ENCODE measurements at places on chromosomes 6 and 20.

- no peak for DNase-seq
These were observed 258.3 kb downstream of the DOK5 start for GRCh38 chr20:54733687-54734086.

- no peak for DNase-seq
These were observed 3.5 kb upstream of the MYT1 start for GRCh38 chr20:64160526-64161355.

DNA sequence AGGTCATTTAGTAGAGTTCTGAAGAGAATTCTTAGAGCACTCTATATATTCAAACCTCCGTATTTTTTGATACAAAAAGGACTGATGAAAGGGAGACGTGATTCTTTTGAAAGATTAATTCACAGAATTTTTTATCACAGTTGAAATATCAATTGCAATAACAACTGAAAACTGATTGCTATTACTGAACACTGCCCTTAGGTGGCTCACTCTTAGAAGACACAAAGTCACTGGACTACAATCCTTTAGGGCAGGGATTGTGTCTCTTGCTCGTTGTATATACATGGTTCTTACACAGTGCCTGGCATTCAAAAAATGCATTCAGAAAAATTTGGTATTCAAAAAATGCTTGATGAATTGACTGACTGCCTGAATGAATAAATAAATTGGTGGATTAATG lies 17.1 kb upstream of the CALHM6 start:
- peak; percentile 41 for DNase-seq

- no peak for DNase-seq
These were observed 198.6 kb downstream of the DTNBP1 start for GRCh38 chr6:15464211-15464725.

- no peak for DNase-seq
These were observed 20.6 kb downstream of the MANBAL start for GRCh38 chr20:37309936-37310590.

GRCh38 chr20:50339466-50339901 lies 148.9 kb downstream of the CEBPB start:
- peak; percentile 64 for DNase-seq

DNA sequence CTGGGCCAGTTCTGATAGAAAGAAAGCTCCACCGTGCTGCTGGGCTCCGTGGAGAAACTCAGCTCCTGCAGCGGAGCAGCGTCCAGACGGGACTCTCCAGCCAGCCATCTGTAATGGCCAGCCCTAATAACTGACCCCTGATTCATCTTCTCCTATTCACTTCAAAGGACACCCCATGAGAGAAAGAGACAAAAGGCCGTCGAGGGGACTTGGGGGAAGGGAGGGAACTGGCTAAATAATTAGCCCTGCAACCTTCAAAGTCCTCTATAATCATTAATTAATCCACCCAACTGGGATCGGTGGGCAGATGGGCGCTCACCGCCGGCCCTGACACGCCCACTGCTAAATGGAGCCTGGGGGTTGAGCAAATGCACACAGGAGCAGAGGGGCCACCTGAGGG lies 512.4 kb downstream of the CD83 start:
- DNase-seq = no peak

DNA sequence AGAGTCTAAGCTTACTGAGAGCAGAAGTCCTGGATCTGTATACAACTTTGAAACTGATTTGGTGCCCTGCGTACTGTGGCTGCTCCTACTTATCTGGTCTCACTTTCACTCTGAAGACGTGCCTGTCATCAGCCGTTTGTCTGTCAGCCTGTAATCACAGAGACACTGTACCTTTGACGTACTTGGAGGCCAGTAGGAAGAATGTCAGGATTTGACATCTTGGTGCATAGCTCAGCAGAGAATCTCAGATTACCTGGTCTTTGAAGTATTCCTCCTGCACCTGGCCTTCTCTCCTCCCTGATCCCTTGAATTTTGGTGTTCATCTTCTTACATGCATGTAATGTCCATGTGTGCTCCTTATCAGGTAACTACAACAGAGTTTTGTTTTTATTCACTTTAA lies 37.7 kb downstream of the DSE start:
- no peak for DNase-seq

DNA sequence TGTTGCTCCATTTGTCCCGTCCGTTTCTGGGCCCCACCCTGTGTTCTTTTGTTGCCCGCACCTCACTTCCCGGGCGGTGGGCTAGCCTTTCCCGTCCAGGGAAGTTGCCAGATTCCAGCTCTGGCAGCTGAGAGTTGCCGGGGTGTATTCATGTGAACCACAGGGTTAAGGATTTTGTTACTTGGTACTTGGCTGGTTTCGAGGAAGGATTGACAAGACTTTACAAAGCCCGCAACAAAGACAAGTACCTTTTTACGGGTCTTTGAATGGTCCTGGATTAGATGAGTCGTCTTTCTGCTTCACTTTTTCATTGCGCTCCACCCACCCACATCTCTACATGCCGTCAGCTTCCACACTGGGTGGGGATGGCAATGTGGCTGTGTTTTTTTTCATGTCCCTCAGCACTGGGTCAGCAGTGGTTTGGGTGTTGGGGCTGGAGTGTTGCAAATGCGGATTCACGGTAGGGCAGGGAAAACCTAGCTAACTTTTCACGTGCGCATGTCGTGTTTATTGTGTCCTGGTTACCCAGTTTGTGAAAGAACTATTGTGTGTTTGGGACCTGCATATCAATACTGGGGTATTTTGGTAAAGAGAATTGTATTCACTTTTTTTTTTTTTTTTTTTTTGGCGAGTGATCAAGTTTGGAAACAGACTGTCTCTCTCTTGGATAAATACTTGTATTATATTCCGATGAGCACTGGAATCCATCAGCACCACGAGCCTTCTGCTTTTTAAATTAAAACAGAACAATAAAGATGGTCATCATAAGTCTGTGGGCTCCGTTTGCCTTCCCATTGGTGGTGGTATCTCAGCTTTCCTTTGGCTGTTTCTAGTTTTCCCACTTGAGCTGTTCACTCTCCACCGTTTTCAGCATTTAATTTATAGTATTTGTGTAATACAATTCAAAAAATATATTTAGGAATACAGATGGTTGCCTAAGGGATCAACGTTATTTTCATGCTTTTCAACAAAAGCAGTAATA lies 1.2 kb downstream of the DUSP22 start:
- DNase-seq = no peak

- no peak for DNase-seq
These were observed 1.1 kb upstream of the DCBLD1 start for GRCh38 chr6:117481278-117481925.

GRCh38 chr20:62732842-62733525 lies 24.3 kb downstream of the NTSR1 start:
- no peak for DNase-seq

- DNase-seq = peak; percentile 80
These were observed 668.2 kb upstream of the GJE1 start for GRCh38 chr6:141464490-141464889.

- DNase-seq = peak; percentile 10
These were observed 43.4 kb downstream of the NHSL1 start for GRCh38 chr6:138455746-138456400.

DNA sequence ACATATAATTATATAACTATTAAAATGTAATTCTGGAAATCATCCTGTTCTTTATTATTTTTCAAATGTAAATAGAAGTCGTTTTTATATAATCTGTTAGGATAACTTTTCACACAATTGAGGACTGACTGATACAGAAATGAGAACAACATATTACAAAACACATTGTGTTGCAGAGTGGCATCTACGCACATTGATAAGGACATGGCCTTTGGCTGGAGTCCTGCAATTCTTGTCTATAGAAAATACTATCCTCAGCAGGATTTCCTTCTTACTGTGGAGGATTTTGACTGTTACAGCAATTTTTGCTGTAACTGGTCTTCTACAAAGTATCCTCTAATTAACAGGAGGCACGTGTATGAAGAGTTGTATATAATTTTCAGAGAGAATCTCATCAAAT lies 19.8 kb downstream of the SH3BGRL2 start:
- no peak for DNase-seq

DNA sequence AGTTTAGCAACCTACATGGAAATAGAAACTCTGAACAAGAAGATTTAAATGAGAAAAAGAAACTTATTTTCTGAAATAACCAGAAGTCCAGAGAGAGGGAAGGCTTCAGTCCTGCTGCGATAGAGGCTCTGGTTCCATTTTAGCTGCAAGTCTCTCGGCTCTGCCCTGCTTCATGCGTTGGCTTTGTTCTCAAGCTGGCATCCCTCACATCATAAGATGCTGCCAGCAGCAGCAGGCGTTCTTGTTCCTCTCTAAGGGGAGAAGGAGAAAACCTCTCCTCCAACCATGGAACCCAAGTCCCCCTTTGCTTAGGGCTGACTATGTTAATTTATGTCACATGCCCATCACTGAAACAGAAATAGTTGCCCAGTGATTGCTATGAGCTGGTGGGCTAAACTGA lies 46.4 kb upstream of the PMEPA1 start:
- no peak for DNase-seq

GRCh38 chr6:31272436-31272835 lies 544 bp upstream of the HLA-C start:
- DNase-seq = no peak

GRCh38 chr6:121205569-121205968 lies 128.7 kb downstream of the TBC1D32 start:
- DNase-seq = no peak

- DNase-seq = no peak
These were observed 122.8 kb upstream of the COL21A1 start for GRCh38 chr6:56370127-56370540.

GRCh38 chr6:43093436-43094289 lies 17.5 kb downstream of the PTK7 start:
- DNase-seq = peak; percentile 91

DNA sequence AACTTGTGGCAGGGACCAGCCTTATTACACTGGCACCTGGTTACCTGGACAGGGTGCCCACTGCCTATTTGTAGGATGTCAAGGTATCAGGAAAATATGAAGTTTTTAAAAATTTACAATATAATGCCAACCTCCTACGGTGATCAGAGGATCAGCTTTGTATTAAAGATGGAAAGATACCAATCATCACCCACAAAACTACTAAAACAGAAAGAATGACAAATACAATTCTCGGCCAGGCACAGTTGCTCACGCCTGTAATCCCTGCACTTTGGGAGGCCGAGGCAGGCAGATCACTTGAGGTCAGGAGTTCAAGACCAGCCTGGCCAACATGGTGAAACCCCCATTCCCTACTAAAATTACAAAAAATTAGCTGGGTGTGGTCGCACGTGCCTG lies 18.4 kb upstream of the PRND start:
- no peak for DNase-seq

DNA sequence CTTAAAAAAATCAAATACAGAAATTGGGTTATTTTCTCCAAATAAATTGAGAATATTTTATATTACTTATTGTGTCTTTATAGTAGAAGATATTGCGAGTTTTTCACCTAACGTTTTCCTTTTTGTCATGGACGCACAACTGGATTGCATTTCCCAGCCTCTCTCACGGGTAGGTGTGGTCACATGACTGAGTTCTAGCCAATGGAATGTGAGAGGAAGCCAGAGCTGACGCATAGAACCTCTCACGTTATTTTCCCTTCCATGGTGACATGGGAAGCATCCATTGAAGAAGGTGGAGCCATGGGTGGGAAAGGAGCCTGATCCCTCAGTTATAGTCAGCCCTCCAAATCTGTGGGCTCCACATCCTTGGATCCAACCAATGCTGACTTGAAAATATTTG lies 155.9 kb upstream of the UST start:
- DNase-seq = no peak

GRCh38 chr20:9019833-9020232 lies 49.1 kb upstream of the PLCB4 start:
- no peak for DNase-seq

DNA sequence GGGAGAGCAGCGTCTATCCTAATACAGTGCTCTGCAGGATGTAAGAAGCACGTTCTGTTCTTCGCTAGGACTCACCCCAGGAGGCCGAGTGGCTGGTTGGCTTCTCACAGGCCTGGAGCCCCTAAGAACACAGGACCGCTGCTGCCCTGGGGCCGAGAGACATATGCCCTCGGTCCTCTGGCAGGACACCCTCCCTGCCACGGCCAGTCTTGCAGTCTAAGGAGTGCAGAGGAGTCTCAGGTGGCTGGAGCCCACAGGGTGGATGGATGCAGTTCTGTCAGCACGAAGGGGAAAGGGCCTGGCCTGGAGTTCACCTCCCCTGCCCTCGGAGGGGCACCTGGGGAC lies 96.5 kb downstream of the SMOC2 start:
- DNase-seq = no peak

DNA sequence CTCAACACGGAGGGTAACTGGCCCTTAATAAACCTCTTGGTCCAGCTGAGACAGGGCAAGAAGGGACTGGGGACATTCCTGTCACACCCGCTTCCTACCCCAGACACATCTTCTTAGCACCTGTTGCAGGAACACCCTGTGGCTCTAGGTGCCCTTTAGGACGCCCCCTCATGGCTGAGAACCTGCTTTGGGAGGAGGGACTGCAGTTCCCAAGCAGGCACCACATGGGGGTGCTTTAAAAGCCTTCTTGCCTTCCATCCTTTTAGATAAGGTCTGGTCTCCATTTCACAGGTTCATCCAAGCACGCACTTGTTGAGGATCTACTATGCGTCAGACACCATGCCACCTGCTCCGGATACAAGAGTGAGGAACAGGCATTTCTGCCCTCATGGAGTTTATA lies 26.6 kb downstream of the NSFL1C start:
- no peak for DNase-seq

DNA sequence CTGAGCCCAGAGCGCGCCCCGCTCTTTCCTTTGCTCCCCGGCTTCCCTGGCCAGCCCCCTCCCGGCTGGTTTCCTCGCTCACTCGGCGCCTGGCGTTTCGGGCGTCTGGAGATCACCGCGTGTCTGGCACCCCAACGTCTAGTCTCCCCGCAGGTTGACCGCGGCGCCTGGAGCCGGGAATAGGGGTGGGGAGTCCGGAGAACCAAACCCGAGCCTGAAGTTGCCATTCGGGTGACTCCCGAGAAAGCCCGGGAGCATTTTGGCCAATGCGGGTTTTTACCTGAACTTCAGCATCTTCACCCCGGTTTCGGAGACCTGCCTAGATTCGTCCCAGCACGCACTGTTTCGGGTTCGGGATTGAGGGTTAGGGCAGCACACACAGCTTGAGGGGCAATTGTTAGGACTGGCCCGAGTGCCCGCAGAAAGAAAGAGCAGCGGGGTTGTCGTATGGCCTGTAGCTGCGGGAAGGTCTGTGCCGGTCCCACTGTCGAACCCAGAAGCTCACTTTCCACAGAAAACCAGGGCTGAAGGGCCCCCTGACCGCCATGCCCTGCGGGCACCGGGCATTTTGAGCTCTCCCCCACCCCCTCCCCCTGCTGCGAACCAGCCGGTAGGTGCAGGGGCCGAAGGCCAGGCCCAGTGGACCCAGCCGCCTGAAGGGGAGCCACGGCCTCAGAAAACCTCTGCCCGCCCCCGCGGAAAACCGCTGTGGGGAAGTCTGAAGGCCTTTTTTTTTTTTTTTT lies 2.1 kb downstream of the FOXP4 start:
- no peak for DNase-seq

DNA sequence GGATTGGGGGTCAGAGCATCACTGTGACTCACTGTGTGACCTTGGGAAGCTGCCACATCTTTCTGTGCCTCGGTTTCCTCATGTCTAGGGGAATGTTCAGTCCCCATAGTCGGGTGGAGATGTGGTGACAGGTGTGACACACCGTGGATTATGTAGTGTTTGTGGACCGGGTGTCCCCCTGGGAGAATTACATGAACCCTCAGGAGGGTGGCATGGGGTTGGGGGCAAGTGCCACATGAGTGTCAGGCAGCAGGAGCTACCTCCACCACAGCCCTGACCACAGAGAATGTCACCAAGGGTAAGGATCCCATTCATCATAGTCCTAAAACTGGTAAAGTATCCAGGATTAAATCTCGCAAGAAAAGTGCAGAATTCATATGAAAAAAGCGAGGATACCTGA lies 23.2 kb downstream of the SUN5 start:
- DNase-seq = no peak

- no peak for DNase-seq
These were observed 61.7 kb downstream of the METTL24 start for GRCh38 chr6:110296241-110297025.

- peak; percentile 34 for DNase-seq
These were observed 1.9 kb upstream of the AFDN start for GRCh38 chr6:167824591-167825331.

Measured in fibroblast of gingiva (primary cell).